ENCODE measurements at places on chromosomes 6 and 20.

DNA sequence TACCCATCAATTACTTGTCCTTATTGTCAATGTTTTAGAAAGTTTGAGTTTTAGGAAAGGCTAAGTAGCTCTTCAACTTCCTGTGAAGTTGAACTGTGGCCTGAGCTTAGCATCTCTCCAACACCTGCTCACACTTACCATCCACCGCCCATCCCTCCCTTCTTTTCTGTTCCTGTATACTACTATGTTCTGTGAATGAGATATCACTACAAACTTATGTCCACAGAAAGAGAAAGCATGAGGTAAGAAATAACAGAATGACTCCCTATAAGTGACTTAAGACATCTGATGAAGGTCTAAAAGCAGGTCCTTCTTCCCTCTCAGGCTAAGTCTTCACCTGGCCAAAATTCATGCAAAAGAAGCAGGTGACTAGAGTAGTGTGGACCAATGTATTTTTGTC is 246.3 kb upstream of the PREP start:
- DNase-seq, result no peak

GRCh38 chr6:137028912-137029311 is 15.9 kb downstream of the IL20RA start:
- no peak for DNase-seq

DNA sequence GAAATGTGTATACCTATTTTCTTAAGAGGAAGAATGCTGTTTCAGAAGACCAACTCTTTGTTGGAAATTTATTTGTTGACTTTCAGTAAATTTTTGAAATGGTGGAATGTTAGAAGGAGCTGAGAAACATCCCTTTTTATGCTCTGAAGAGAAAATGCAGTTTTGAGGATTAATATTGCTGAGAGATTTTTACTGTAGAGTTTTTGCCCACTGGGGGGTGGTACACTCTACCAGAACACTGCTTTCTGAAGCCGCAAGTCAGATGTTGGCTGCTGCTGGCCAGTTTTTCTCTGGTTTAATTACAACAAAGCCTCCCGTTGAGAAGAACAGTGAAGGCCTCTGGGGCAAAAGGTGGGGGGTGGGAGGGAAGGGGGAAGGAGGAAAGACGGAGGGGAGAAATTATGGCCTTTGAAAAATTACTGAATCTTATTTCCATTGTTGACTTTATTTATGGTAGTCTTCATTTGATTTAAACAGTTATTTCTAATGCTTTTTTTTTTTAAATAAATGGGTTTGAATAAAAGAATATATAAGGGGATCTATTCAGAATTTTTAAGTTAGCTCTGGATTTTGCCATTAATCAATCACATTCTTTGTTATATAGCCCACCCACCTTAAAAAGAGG is 3.0 kb downstream of the FLRT3 start:
- no peak for DNase-seq

GRCh38 chr6:131803007-131803769 is 4.6 kb upstream of the ENPP1 start:
- no peak for DNase-seq

DNA sequence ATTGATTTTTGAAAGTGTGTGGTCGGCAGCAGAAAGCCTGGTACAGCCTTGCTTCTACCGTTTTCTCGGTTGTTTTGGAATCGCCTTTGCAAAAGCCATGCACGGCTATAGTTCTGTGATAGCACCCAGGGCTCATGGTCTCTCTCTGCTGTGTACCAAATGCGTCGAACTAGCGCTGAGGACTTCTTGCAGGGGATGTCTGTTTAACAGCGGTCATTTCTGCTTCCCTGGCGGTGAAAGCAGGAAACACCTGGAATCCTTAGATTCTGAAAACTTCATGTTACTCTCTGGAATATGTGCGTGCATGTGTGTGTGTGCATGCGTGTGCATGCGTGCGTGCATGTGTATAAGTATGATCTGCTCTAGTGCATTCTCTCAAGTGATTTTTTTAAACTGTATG is 26.1 kb upstream of the GCNT2 start:
- DNase-seq, result no peak

All from NK-92 treated with Interleukin-12 subunit alpha and Interleukin-12 subunit beta, amount 100 ng/mL, for 24 hours (cell line).